GM12878 (cell line): ENCODE measurements at places on chromosomes 13 and 19. TPM values are rescaled to one million over a fixed set of nuclear protein-coding genes. Genes with fewer than 3 reads are reported as not detected.
A peak's percentile ranks its signal among the peaks of the same experiment; 100 is the strongest.

GRCh38 chr19:48379058-48379457, 12.3 kb downstream of the KDELR1 start:
- H3K27ac ChIP-seq = no peak overlapping the region
- no peaks in the 10 kb centered on the region for H3K4me1 ChIP-seq
- H3K36me3 ChIP-seq = no peaks in the 10 kb centered on the region; the same call in 1 of the 2 replicates
- H3K4me3 ChIP-seq = no peak overlapping the region
- no peak for DNase-seq
- no peaks in the 10 kb centered on the region for H3K27me3 ChIP-seq

DNA sequence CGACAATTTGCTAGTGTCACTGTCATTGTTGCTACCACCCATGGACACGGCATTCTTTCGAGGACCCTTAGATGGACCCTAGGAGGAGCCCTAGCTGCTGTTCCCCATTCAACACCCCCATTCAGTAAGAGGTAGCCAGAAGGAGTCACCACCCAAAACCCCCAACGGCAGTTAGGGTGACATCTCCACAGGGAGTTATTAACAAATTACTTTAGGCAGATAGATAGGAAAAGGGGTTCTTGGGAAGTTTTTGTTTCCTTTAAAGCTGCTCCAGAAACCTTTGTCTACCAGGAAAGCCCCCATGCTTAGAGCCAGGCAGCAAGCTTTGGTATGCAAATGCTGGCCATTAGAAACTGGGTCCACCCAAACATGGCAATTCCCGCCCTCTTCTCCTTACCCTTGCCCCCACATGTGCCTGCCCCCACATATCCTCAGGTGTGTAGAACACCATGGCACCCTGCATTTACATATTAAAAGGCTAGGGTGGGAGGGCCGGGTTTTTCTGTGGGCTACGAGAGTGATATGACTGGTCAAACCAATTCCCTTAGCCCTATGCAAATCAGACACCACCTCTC, 190.9 kb downstream of the SLITRK6 start:
- H3K4me3 ChIP-seq = no peak overlapping the region
- DNase-seq = no peak
- no peaks in the 10 kb centered on the region for H3K4me1 ChIP-seq
- H3K27ac ChIP-seq = no peak overlapping the region
- no peaks in the 10 kb centered on the region for H3K27me3 ChIP-seq
- no peaks in the 10 kb centered on the region for H3K36me3 ChIP-seq

GRCh38 chr19:19338082-19338481, 17.5 kb downstream of the MAU2 start:
- no peak overlapping the region for H3K27ac ChIP-seq
- no peak for DNase-seq
- H3K4me3 ChIP-seq = no peak overlapping the region
- no peaks in the 10 kb centered on the region for H3K4me1 ChIP-seq

GRCh38 chr13:46595136-46595884, 42.3 kb downstream of the LRCH1 start:
- peak overlapping the region; percentile 12; the same call in 1 of the 2 replicates for H3K4me3 ChIP-seq
- no peaks in the 10 kb centered on the region for H3K36me3 ChIP-seq
- H3K4me1 ChIP-seq = peaks cover 76% of the 10 kb centered on the region
- no peaks in the 10 kb centered on the region for H3K27me3 ChIP-seq
- peak overlapping the region; percentile 62 for H3K27ac ChIP-seq

- H3K36me3 ChIP-seq = peaks cover 3% of the 10 kb centered on the region; the same call in 1 of the 2 replicates
- peaks cover 4% of the 10 kb centered on the region; the same call in 1 of the 2 replicates for H3K4me1 ChIP-seq
- no peaks in the 10 kb centered on the region for H3K27me3 ChIP-seq
- H3K4me3 ChIP-seq = no peak overlapping the region
Measured at GRCh38 chr19:47381653-47382279, 32.7 kb downstream of the DHX34 start.

The MBD3L2 gene
- not detected in 2 replicates for total RNA-seq

The ZNF155 gene
- 5.8 and 6.2 TPM in 2 replicates for total RNA-seq

GRCh38 chr19:6800991-6801484, 28.5 kb downstream of the VAV1 start:
- peak overlapping the region; percentile 89 for H3K27ac ChIP-seq
- H3K4me1 ChIP-seq = peaks cover 25% of the 10 kb centered on the region
- H3K27me3 ChIP-seq = no peaks in the 10 kb centered on the region
- no peaks in the 10 kb centered on the region; the same call in 1 of the 2 replicates for H3K36me3 ChIP-seq

The GPC5 gene
- 0.32 and 0.44 TPM in 2 replicates for total RNA-seq

DNA sequence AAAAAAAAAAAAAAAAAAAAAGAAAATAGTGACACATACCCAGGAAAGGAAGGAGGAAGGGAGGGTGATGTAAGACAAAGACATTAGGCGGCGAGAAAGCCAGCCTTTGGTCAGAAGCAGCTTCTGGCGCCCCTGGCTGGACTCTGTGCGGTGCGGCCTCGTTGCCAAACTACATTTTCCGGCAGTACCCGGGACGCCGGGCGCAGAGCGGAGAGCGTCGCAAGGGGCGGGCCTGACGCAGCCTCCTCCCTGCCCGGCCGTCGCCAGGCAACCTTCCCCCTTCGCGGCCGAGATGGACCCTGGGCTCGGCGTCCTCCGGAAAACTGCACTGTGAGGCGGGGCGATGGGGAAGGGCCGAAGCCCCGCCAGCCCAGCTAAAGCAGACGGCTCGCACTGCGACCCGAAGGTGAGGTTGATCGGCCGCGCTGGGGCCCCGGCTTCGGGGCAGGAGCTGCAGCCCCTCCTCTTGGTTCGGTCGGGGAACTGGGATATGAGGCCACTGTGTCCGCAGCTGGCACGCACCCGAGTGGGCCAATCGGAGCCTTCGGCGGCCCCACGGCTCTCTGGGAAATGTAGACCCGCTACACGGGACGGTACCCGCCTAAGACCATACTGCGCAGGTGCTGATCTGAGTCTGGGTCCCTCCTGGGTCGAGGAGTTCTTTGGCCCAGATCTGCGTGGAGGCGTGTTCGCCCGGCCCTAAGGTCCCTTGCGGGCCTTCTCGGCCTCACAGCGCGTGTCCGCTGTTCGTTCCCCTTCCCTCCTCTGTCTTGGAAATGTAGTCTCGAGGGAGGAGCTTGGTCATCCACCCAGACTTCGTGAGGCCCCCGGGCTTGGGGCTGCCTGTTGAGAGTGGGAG, 2.3 kb upstream of the MZF1 start:
- H3K4me3 ChIP-seq = peak overlapping the region; percentile 99
- H3K27ac ChIP-seq = peak overlapping the region; percentile 89
- H3K36me3 ChIP-seq = no peaks in the 10 kb centered on the region
- peak; percentile 58 for DNase-seq

- no peak overlapping the region for H3K4me3 ChIP-seq
- H3K27ac ChIP-seq = no peak overlapping the region
- DNase-seq = no peak
- no peaks in the 10 kb centered on the region for H3K27me3 ChIP-seq
Measured at GRCh38 chr19:13666165-13666564, 98.2 kb upstream of the MRI1 start.

DNA sequence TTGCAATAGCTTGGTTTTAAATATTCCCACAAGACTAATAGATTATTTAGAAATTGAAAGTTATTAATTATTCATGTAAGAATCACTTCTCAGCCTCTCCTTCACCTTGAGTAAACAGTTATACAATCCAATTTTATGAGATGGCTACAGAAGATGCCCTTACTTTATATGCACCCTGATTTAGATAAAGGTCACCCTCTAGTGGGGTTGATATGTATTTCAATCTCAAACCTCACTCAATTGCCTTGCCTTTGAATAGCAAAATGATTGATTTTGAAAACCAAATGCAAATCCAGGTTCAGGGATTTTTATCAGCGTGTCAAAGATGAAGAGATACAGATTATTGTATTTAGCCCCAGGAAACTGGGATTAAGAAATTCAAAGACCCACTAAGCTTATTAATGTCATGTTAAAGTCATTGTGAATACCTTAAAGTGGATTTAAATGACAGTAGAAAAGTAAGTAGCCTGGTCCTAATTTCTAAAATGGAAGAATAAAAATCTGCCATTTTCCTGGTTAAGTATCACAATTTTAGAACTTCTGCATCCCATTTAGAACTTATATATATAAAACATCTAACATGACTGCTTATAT, 305.1 kb downstream of the ITGBL1 start:
- H3K27ac ChIP-seq = no peak overlapping the region
- H3K27me3 ChIP-seq = no peaks in the 10 kb centered on the region; the same call in 1 of the 2 replicates
- no peak overlapping the region for H3K4me3 ChIP-seq
- H3K36me3 ChIP-seq = no peaks in the 10 kb centered on the region

The KL gene
- total RNA-seq = 1.6 TPM in 2 replicates

DNA sequence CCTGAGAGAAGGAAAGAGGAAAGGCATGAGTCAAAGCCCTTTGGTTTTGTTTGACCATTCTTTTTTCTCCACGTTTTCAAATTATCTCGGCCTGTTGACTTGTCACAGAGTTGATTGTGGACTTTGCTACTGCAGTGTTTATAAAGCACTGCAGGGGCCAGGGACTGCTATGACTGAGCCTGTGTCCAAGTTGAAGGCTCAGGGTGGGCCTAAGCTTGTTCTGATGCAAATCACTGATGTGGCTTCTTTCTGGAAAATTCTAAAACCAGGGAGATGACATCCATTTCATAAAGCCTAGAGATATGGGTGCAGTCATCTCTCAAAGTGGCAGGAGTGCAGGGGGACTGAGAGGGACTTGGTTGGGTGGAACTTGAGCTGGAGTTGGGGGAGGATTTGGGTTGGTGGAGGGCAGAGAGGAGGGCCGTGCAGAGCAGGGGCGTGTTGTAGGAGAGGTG, 1.2 kb upstream of the CXCL17 start:
- DNase-seq = no peak
- H3K27me3 ChIP-seq = no peaks in the 10 kb centered on the region
- H3K4me3 ChIP-seq = no peak overlapping the region
- H3K27ac ChIP-seq = no peak overlapping the region

DNA sequence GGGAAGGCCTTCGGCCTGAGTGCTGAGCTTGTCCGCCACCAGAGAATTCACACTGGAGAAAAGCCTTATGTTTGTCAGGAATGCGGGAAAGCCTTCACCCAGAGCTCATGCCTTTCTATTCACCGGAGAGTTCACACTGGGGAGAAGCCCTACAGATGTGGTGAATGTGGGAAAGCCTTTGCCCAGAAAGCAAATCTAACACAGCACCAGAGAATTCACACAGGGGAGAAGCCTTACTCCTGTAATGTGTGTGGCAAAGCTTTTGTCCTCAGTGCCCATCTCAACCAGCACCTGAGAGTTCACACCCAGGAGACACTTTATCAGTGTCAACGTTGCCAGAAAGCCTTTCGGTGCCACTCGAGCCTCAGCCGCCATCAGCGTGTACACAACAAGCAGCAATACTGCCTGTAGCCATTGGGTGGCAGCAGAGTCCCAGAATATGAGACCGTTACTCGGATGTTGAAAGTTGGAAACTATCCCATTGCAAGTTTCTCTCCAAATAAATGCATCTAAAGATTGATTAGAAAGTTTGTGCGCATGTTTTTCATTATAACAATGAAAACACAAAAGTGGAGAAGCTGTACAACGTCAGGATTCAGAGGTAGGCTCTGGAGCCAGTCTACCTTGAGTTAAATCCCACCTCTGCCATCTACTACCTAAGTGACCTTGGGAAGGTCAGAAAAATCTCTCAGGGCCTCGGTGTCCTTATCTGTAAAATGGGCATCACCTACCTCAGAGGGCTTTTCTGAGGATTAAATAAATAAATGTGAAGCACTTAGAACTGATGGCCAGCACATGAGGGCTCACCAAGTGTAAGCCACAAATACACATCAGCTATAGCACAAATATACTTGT, 21.1 kb downstream of the ZNF473 start:
- no peaks in the 10 kb centered on the region for H3K27me3 ChIP-seq
- H3K4me3 ChIP-seq = no peak overlapping the region
- H3K36me3 ChIP-seq = peaks cover 31% of the 10 kb centered on the region
- peaks cover 4% of the 10 kb centered on the region; the same call in 1 of the 2 replicates for H3K4me1 ChIP-seq

DNA sequence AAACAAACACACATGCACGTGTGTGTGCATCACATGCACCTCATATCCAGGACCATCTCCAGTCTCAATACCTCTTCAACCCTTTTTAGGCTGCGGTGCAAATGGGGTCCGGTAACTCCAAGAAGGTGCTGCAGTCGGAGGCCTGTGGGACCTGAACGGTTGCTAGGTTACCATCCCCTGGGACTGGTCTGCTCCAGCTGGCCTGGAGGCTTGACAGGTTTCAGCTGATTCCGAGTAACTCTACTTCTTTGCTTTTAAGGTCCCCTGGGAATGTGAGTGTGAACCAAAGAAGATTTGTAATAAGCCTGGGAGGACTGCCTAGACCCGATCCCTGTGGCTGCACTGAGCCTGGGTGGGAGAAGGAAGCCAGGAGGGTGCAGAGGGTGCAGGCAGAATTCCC, 117.5 kb downstream of the CCNA1 start:
- DNase-seq = no peak
- no peak overlapping the region for H3K27ac ChIP-seq
- H3K36me3 ChIP-seq = no peaks in the 10 kb centered on the region
- no peaks in the 10 kb centered on the region; the same call in 1 of the 2 replicates for H3K27me3 ChIP-seq
- H3K4me3 ChIP-seq = no peak overlapping the region
